ENCODE measurements at places on chromosomes 5 and 9.

DNA sequence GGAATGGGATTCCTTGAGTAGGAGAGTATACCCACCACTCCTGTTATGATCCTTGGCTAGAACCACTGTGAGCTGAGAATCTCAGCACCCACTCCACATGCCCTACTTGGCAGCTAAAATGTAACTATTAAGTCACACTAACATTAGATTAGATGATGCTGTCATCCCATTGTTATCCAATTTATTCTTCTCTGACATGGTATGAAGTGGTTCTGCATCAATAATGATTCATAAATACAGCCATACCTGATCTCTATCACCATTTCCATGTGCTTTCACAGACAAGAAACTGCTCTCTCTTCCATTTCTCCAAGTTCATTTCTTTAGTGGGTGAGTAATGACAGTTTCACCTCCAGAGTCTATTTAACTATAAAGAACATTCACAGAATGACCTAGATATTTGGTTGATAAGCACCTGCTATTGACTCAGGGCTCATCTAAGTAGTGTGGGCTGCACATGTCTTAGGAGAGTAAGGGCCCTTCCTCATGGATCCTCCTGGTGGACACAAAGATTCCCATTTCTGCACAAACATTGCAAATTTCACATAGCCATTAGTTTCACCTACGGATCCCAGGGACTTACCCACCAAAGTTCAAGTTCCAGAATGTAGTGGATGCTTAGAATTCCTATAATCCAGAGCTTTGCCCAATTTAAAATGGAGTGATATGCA, 187.9 kb downstream of the EBF1 start:
- DNase-seq, result no peak

DNA sequence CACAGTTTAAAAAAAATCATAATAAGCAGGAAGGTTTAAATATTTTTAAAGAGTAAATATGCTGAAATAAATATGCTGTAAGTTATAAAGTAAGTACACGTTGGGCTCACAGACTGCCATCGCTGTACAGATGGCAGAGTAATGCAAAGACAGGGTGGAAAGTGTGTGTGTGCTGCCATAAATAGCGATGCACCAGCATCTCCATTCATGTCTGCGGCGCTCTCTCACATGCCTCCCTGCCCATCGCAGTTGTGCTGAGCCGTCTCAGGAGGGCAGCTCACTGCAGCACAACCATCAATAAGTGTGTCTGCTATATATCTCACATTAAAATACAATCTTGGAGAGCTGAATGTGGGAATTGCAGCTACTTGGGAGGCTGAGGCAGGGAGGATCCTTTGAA, 14.3 kb downstream of the MOCS2 start:
- no peak for DNase-seq

GRCh38 chr9:12783767-12784460, 9.1 kb downstream of the LURAP1L start:
- no peak for DNase-seq

DNA sequence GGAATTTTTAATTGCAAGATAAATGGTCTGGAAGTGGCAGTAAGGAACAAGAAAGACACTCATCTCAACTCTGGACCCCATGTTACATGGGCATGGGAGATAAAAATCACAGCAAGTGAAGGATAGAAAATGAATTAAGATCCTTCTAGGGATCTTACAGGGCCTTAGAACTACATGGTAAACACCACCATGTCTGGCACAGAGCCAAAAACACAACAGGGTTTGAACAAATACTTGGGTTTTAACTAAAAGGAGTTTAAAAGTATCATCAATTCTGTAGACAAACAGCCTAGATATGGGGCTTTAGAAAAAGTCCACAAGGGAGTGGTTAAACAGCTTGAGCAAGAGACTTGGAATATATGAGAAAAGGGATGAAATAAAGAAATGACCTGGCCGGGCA, 366.4 kb downstream of the ARL15 start:
- no peak for DNase-seq

- no peak for DNase-seq
Observed at GRCh38 chr5:110063640-110064602, 374.2 kb downstream of the MAN2A1 start.

DNA sequence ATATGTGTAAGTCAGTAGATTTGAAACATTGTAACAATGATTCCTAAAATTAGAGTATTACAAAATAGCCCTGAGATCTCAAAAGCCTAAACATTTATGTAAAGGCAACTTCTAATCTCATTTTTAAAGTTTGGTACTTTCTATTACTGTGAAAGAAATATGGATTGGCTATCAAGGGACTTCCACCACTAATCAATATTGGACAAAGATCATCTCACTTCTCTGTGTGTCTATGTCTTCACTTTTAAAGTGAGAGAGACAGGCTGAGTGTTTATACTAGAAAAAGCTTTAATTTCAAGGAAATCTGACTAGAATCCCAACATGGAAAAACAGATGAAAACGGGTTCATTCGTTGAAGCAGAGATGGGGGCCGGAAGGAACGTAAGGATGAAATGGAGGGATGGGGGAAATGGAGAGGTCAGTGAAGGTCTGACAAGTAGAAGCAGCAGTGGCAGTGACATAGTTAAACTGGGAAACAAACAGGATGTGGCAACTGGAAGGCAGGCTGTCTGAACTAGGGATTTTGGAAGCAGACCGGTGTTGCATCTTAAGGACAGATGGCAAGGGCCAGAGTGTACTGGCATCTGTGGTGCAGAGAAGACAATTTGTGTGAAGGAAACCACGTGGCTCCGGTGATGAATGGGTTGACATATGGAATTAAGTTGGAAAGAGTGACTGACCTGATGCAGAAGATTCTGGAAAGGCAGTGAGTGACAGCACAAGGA, 60.8 kb downstream of the PDE4D start:
- DNase-seq, result no peak

DNA sequence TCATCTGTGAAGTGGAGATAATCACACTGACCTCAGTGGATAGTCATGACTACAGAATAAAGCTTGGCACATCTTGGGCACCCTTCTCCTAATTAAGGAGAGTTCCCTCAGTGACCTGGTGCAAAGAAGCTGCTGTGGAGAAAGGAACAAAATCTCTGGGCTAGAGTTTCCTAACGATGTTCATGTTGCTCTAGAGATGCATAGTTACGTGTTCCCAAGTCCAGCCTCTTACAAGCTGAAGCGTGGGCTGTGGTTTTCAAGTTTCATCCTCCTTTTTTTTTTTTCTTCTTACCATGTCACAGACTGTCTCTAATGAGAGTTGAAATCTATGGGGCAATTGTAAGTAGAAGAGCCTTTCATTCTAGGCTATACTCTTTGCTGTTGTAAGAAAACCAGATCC, 113.8 kb downstream of the DOCK8 start:
- no peak for DNase-seq

DNA sequence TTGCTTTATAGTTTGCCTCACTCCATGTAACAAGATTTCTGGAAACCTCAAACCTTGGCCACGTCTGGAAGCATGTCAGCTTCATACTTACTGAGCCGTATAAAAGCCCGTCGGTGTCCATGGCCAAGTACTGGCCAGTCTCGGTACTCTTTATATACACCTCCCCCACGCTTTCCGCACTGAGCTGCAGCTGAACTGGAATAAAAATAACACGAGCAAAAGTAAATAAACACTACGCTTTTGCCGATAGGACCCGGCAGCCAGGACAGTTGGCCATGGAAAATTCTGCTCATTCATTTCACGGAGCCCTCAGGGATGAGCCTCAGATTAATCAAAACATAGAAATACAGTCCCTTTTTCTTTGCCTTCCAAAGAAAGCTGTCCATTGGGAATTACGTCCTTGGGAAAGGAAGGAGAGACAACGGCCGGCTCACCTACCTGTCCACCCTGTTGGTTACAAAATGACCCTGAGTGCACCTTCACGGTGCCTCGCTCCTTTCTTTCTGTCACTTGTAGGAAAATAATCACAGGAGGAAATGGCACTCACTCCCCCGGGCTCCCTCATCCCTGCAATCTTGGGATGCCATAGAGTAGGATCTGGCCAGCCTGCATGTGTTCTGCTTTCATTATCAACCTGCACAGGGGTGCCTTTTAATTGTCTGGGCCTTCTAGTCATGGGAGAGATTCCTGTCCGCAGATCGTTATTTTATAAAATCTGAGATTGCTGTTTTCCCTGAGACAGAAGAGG, 85.1 kb downstream of the FGF1 start:
- no peak for DNase-seq

DNA sequence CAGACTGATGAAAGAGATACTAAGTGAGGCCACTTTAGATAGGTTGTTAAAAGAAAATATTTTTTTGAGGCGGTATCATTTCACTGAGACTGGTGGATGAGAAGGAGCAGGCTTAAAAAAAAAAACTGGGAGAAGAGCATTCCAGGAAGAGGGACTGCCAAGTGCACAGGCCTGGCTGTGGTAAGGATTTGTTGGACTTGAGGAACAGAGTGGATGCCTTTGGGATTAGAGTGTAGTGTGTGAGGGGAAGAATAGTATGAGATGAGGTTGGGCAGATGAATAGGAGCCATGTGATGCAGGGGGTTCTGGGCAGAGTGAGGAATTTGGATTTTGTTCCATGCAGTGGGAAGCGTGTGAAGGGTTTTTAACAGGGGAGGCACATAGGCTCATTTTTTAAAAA, 57.9 kb downstream of the PBX3 start:
- DNase-seq, result no peak

- no peak for DNase-seq
Observed at GRCh38 chr5:153222936-153223335, 267.5 kb upstream of the GRIA1 start.

DNA sequence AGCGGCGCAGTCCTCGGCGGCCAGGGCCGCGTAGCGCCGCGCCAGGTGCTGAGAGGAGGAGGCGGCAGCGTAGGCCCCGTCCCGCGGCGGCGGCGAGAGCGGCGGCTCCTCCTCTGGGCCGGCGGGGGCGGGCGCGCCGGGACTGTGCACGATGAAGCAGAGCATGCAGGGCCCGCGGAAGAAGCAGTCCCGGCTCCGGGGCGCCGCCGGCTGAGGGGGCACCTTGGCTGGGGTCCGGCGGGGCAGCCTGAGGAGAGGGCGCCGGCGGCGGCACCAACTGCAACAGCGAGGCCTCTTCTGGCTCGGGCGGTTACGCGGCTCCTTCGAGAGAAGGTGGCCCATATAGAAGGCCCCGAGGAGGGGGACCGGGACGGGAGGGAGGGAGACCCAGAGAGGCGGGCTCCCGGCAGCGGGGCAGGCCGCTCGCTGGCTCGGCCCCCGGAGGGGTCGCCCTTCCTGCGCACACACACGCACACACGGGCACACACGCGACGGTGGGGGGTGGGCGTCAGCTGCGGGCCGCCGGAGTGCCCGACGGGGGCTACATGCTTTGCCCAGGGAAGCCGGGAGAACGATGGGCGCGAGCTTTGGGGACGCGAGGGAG, 446 bp downstream of the FBXL17 start:
- DNase-seq, result peak; percentile 17

DNA sequence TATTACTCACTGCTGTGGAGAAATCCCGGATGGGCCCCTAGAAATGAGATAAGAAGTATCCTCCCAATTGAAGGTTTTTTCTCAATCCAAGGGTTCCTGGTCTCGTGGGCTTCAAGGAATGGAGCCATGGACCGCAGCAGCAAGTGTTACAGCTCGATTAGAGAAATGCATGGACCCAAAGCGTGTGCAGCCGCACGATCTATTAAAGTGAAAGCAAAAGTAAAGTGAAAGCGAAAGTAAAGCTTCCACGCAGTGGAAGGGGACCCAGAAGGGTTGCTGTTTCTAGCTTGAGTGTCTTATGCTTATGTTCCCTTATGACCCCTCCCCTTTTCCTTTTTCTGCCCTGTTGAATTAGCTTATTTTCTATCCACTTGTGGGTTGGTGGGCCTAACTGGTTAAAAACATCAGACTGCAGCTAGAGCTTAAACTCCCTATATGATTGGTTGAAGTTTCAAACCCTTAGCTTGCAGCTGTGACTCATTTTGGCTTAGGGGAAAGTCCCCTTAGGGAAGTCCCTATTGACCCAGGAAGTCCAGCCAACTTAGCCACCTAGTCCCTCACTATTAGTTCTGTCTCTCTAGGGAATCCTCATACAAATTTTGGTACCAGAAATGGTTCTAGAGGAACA, 1111.8 kb downstream of the TAF11L14 start:
- no peak for DNase-seq

GRCh38 chr9:134007150-134007549, 15.0 kb upstream of the VAV2 start:
- no peak for DNase-seq

GRCh38 chr9:18485714-18486113, 11.8 kb downstream of the ADAMTSL1 start:
- no peak for DNase-seq

DNA sequence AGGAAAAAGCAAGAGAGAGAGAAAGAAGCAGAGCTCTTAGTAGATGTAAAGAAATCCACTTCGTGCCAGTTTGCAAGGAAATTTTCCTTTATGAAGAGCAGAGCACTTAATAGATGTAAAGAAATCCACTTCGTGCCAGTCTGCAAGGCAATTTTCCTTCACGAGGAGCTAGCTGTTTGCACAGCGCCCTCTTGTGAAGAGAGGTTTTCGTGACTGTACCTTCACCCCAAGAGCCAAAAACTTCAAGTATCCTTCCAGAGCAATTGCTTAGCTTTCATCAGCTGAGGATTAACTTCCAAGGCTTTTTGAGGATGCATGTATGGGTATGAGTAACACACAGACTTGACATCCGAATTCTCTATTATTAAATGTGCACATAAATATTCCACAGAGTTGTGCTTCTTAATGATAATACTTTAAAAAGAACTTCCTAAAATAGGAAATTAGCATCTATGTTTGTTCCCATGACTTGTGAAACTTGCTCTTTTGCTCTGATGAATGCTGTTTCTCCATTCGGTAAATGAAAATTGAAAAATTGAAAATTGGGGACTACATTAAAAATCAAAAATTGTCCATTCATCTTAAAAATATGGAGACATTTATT, 525.6 kb downstream of the PDE4D start:
- DNase-seq, result peak; percentile 16

- no peak for DNase-seq
Observed at GRCh38 chr5:88825584-88826315, 57.2 kb downstream of the MEF2C start.

- DNase-seq, result peak; percentile 18
Observed at GRCh38 chr5:120139039-120139438, 325.1 kb upstream of the PRR16 start.

- no peak for DNase-seq
Observed at GRCh38 chr5:2631758-2632157, 119.7 kb downstream of the IRX2 start.

GRCh38 chr5:34535944-34536623, 120.0 kb upstream of the RAI14 start:
- DNase-seq, result no peak

- no peak for DNase-seq
Observed at GRCh38 chr5:96336351-96336985, 96.6 kb downstream of the PCSK1 start.

Data from bone marrow (tissue), 2 donors.